Motor neuron (in vitro differentiated cells): ENCODE measurements at places on chromosomes 3 and 15. TPM values are rescaled to one million over a fixed set of nuclear protein-coding genes. Genes with fewer than 3 reads are reported as not detected.

The PPCDC gene
- total RNA-seq: 4.7 and 9.5 TPM in 2 replicates

The GCNT3 gene
- 0.08 and 0.18 TPM in 2 replicates for total RNA-seq

The C3orf49 gene
- 0.32 and 0.47 TPM in 2 replicates for total RNA-seq

The ANKRD34C gene
- total RNA-seq: 0.23 TPM in 1 of 2 replicates, not detected in the other

The SV2B gene
- total RNA-seq: 8.2 and 10.1 TPM in 2 replicates

The SLC22A14 gene
- 0.41 and 0.55 TPM in 2 replicates for total RNA-seq

The ZDHHC19 gene
- 0.16 TPM in 1 of 2 replicates, not detected in the other for total RNA-seq
